Central memory CD8-positive, alpha-beta T cell (primary cell): ENCODE measurements at places on chromosomes 6 and 20.

DNA sequence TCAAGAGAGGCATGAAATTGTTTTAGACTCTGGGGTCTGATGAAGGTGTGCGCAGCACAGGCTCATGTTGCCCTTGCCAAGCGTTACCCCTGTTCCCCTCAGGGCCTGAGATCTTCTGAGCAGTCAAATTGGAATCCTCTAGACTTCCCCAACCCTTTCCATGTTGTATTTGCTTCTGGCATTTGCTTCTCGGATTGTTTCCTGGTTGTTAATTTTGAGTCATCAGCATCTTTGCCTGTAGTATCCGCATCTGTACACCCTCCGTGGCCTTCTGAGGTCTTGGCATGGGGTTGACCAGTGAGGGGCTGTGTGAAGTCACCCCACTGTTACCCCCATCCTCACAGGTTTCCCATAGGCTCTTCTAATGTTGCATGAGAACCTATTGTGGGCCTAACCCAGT, 40.9 kb downstream of the SLC24A3 start:
- H3K27ac ChIP-seq = no peak overlapping the region
- peaks cover 2% of the 10 kb centered on the region for H3K36me3 ChIP-seq
- no peaks in the 10 kb centered on the region for H3K4me1 ChIP-seq
- no peaks in the 10 kb centered on the region for H3K27me3 ChIP-seq
- no peak overlapping the region for H3K4me3 ChIP-seq

- H3K4me3 ChIP-seq = no peak overlapping the region
- H3K27ac ChIP-seq = no peak overlapping the region
- no peaks in the 10 kb centered on the region for H3K4me1 ChIP-seq
- peaks cover 22% of the 10 kb centered on the region for H3K27me3 ChIP-seq
- DNase-seq = no peak
Measured at GRCh38 chr20:20198011-20198410, 145.7 kb downstream of the CFAP61 start.

- no peaks in the 10 kb centered on the region for H3K4me1 ChIP-seq
- no peaks in the 10 kb centered on the region for H3K36me3 ChIP-seq
- H3K4me3 ChIP-seq = no peak overlapping the region
- H3K27me3 ChIP-seq = no peaks in the 10 kb centered on the region
Measured at GRCh38 chr6:146700078-146700686, 101.4 kb downstream of the ADGB start.

- no peak for DNase-seq
- peaks cover 1% of the 10 kb centered on the region for H3K36me3 ChIP-seq
- no peak overlapping the region for H3K27ac ChIP-seq
Measured at GRCh38 chr6:33040157-33040556, 30.8 kb upstream of the HLA-DOA start.

DNA sequence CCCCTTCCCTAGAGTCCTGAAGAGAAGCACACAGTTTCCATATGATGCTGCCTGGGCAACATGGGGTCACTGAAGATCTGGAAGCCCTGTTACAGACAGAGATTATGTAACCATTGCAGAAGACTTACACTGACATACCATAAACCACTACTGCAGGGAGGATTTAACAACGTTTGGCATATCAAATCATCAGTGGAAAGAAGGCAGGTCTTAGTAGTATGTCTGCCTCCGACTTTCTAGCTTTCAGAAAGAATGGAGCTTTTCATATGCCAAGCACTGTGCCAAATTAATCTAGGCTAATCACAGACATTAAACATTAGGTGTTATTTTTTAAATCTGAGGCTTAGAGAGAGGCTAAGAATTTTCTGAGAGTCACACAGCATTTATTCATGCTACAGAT, 144.3 kb downstream of the ADGRB3 start:
- no peak overlapping the region for H3K27ac ChIP-seq
- H3K4me3 ChIP-seq = no peak overlapping the region
- no peaks in the 10 kb centered on the region for H3K4me1 ChIP-seq
- no peaks in the 10 kb centered on the region for H3K36me3 ChIP-seq
- H3K27me3 ChIP-seq = no peaks in the 10 kb centered on the region

GRCh38 chr6:117266257-117267053, 1.1 kb downstream of the VGLL2 start:
- DNase-seq = no peak
- H3K27me3 ChIP-seq = peaks cover 85% of the 10 kb centered on the region
- H3K27ac ChIP-seq = no peak overlapping the region
- H3K4me1 ChIP-seq = peaks cover 11% of the 10 kb centered on the region
